NCI-H187 (cell line): ENCODE measurements at places on chromosomes 11 and 22.

- DNase-seq = no peak
Measured at GRCh38 chr11:64879244-64879900, 951 bp upstream of the EHD1 start.

GRCh38 chr11:114440971-114441763 is 1.9 kb downstream of the REXO2 start:
- no peak for DNase-seq

DNA sequence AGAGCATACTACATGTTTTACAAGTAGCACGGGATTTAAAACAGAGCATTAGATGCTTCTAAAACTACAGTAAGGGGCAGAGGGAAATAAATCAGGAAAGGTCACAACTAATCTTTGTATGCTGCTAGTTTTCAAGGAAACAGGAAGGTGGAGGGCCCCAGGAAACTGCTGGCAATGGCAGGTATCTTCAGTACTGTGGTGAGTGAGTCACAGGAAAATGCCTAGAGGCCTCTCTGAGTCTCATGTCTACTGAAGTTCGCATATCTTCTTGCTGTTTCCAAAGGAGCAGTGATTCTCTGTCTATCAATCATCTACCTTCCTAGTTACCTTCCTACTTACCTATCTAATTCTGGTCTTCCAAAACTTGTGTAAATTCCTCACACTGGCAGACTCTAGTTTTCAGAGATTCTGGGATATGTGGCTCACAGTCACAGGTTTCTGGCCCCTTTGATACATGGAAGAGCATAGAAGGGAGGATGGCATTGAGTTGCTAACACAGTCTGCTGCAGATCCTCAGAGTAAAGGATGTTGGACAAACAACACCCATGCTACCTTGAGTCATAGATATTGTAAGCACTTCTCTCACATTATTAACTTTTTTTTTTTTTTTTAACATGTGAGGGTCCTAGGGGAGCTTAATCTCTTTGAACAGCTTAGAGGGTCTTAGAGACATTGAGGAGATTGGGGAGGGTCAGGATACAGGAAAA is 58.8 kb upstream of the SYN3 start:
- no peak for DNase-seq

DNA sequence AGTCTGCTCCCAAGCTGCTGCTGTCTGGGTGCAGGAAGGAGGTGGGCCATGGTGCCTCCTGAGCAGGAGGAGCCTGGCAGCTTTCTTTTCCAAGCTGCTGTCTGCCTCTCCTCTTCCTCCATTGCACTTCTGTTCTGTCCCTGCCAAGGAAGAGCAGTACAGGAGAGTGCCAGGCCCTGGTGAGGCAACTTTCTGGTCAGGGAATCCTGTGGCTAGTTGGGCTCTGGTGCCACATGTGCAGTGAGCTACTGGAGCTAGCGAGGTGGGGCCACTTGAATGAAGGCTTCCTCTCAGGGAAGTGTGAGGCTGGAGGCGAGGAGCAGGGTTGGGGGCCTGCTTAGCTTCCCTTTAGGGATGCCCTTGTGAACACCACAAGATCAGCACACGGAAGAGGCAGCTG is 90.0 kb downstream of the TSPAN18 start:
- no peak for DNase-seq

GRCh38 chr11:315516-315994 is 1.7 kb downstream of the IFITM1 start:
- no peak for DNase-seq

GRCh38 chr22:48905206-48905975 is 922.3 kb downstream of the BRD1 start:
- no peak for DNase-seq

- no peak for DNase-seq
Measured at GRCh38 chr22:36977401-36977861, 41.8 kb downstream of the TST start.

DNA sequence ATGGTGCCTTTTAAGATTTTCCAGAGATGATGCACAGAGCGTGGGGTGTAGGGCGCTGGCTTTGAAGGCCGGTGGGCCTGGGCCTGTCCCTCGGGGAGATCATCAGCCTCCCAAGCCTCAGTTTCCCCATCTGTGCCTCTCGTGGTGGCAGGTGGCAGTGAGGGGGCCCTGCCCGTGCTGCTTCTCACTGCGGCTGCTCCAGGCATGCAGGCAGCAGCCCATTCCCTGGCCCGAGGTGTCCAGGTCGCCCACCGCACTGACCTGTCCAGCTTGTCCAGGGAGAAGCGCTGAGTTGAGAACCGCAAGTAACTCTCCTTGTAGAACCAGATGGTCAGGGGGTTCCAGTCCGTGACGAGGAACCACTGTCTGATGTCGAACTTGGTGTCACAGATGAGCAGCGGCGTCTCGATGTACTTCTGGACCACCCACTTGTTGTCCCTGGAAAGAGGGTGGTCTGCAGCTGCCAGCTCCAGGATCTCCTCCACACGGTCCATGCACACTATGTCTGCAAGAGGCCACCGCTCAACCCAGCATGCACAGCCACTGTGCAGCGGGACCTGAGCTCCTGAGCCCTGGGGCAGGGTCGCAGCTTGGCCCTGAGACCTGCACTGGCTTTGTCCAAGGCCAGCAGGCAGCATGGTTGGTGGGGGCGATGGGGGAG is 20.5 kb upstream of the IL17REL start:
- DNase-seq = no peak

DNA sequence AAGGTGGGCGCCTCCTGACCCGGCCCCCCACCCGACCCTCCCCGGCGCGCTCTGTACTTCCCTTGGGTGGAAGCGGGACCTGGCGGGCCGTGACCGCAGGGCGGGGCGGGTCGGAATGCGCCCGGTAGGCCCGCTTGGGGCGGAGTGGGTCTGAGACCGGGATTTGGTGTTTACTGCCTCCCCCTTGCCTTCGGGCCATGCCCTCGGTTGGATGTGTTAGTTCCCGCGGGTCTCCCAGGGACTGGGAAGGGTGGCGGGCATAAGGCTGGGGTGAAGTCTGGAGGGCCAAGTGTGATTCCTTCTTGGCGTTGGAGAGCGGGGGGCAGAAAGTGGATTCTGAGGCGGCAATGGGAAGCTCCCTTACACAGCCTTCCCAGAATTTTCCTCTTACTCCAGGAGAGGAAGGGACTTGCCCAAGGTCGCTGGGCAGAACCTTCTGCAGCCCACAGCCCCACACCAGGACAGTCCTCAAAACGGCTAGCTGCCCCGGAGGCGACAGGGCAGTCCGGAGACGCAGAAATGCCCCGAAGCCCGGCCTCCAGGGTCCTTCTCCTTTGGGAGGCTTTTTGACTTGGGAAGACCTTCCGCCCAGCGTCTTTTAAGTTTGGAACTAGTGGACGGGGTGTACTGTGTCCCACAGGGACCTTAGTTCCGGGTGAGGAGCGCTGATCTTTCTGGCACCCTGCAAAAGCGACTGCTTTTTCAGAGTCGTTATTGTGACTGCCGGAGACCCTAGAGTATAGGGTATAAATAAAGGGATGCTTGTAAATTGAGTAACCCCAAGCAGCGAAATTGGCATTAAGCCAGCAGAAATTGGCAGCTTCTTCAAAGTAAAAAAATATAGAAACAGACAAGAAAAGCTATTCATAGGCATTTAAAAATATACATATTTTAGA is 647 bp downstream of the SWAP70 start:
- DNase-seq = no peak

DNA sequence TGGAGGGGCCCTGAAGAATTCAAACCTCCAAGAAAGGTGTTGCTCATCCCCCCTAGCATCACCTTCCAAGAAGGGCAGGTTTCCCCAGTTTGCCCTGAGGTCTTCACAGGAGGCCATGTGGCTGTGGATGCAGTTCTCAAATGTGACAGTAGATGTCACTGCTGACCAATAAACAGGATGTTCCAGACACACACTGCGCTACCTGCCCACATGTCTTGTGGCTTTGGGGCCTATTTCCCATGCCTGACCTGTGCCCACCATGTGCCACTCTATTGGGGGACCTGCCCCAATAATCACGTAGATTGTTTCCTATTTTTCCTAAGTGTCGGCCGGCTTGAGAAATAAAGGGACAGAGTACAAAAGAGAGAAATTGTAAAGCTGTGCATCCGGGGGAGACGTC is 4.5 kb downstream of the GSTT2 start:
- DNase-seq = no peak
